ENCODE measurements at places on chromosomes 1 and 21.

DNA sequence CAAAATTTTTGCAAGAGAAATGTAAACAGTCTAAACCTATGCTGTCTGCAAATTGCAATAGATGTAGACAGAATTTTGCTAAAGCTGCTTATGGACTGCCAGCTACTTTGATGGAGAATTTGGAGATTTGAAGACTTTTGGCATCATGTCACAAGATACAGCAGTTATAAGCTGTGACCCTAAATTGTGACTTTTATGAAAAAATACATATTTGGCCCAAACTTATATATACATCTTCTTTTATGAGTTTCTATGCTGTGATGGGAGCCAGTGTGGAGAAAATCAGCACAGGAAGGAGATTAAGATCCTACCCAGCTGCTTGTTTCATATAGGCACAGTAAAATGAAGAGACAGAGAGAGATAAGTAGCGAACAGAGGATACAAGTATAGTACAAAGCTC is 1595.4 kb downstream of the PLA2G4A start:
- H3K36me3 ChIP-seq: no peaks in the 10 kb centered on the region
- no peak overlapping the region for H3K27ac ChIP-seq
- no peak for DNase-seq
- H3K27me3 ChIP-seq: no peaks in the 10 kb centered on the region
- H3K4me3 ChIP-seq: no peak overlapping the region

GRCh38 chr1:219991919-219992318 is 54.4 kb downstream of the EPRS1 start:
- no peak for DNase-seq
- H3K36me3 ChIP-seq: peaks cover 20% of the 10 kb centered on the region
- no peak overlapping the region for H3K27ac ChIP-seq
- H3K4me3 ChIP-seq: no peak overlapping the region

DNA sequence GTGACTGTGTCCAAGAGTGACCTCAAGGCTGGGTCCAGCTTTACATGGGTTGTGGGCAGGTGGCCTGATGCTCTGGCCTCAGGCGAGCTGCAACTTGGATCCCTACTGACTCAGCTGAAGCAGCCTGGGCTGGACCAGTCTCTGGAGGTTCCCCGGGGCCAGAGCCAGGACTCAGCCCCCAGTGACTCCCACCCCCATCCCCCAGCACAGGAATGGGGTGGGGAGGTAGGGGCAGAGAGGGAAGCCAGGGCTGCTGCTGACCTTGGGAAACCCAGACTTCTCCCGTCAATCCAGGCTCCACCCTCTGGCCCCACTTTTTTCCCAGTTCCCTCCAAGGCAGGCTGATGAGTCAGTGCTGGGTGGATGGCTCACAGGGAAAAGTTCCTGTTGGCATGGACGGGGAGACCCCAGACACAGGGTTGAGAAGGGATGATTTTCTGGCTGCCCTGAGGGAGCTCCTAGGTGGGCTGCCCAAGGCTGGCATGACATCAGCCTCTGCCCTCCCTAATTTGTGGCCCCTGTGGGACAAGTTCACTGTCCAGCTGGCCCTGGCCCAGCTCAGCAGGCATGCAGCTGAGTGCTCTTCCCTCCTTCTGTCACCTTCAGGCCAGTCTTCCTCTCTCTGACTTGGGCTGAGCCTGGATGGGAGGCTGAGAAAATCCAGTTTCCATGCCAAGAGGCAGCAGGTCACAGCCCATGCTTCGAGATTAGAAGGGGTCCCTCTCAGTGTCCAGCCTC is 2.2 kb downstream of the ZC3H12A start:
- peak overlapping the region; percentile 83 for H3K4me3 ChIP-seq
- H3K36me3 ChIP-seq: peaks cover 58% of the 10 kb centered on the region
- H3K27me3 ChIP-seq: no peaks in the 10 kb centered on the region
- DNase-seq: peak; percentile 79
- peaks cover 89% of the 10 kb centered on the region for H3K4me1 ChIP-seq

- H3K27me3 ChIP-seq: no peaks in the 10 kb centered on the region
- H3K27ac ChIP-seq: no peak overlapping the region
- no peak for DNase-seq
- H3K4me3 ChIP-seq: no peak overlapping the region
Measured at GRCh38 chr1:71640116-71640515, 559.3 kb upstream of the ZRANB2 start.

DNA sequence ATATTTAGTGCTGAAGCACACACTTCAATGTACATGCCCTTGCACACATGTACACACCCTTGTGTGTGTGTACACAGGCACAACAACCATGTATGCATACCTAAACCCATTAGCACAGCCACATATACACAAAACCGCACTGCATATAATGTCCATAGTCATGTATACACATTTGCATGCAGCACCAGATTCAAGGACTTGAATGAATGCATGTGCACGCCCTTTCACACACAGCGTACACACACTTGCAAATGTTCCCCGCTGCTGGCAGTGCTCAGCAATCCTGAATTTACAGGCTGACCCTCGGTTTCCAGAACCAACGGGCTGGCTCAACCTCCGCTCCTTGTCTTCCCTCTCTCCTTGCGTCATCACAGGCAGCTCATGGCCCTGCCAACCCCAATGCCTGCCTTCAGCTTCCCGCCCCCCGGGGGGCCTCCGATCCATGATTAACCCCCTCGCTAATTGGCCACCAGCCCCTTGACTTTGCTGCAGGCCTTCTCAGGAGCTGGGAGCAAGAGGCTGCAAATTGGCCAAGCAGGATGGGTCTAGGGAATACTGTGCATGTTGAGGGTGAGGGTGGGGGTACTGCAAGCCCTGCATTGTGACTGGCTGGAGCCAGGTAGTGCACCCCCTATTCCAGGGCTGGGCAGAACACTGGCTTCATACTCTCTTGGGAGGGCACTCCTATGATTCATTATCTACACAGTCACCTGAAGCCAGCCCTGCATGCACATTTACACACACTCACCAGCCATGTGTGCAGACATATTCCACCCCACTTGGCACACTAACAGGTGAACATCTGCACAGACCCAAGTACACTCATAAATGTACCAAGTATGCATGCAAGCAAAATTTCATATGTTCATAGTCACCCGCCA is 7.9 kb downstream of the GPR3 start:
- peaks cover 49% of the 10 kb centered on the region for H3K4me1 ChIP-seq
- H3K27ac ChIP-seq: no peak overlapping the region
- no peak for DNase-seq
